ENCODE measurements at places on chromosomes 13 and 19. TPM values are rescaled to one million over a fixed set of nuclear protein-coding genes. Genes with fewer than 3 reads are reported as not detected.

Gene F7
- 3.5 TPM for total RNA-seq

Gene BCL3
- 14.9 TPM for total RNA-seq

Gene PPFIA3
- total RNA-seq: 9.9 TPM

Gene PLIN4
- 0.25 TPM for total RNA-seq

Gene ACTMAP
- 14.2 TPM for total RNA-seq

Gene KRTDAP
- total RNA-seq: 3.3 TPM

DNA sequence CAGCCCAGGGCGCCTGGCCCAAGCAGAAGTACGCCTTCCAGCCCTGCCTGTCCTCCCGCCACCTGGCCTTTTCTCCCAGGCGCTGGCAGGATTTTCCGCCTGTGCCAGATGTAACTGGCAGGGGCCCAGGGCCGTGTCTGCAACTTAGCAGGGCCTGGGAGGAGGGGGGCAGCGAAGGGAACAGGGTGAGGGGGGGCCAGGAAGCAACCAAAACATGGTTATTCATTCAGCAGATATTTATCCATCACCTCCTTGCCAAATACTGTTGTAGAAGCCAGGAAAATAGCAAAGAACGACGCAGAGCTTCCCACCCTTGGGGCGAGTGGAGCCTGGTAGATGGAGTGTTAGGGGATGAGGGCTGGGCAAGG lies 5.6 kb downstream of the TLE6 start:
- DNase-seq: no peak
- H3K4me3 ChIP-seq: peak overlapping the region; percentile 37
- H3K4me1 ChIP-seq: peaks cover 37% of the 10 kb centered on the region
- peaks cover 2% of the 10 kb centered on the region for H3K27me3 ChIP-seq
- H3K27ac ChIP-seq: peak overlapping the region; percentile 86

DNA sequence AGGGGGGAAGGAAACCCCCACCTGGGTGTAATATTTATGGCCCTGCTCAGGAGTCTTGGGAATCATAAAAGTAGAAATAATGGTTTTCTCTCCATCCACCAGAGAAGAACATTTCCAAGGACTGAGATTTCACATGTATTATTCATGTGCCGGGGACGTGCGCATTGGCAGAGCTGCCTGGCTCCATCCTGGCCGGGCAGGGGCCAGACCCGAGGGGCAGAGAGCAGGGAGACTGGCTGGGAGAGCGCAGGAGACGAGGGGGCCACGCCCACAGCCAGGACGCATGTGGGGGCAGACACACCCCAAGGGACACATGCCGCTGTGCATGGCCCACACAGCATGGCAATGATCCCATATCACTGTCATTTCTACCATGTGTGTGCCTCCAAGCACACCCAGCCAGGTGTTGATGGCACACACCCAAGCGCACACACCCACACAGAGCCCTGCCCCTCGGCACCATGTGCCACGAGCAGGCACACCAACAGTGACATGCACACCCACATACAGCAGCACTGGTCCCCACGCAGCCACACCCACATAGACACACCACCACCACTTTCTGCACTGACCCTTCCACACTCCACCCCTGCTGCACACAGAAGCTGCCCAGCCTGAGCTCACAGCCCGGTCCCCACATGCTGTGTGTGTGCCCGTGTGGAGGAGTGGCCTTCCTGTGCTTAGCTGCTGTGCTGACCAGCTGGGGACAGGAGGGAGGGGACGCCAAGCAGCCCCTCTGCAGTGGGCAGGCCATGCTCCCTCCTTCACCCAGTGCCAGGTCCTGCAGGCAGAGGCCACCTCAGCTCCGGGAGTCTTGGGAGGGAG lies 39.3 kb downstream of the CEBPG start:
- DNase-seq: no peak
- H3K4me3 ChIP-seq: no peak overlapping the region
- no peaks in the 10 kb centered on the region for H3K27me3 ChIP-seq
- H3K4me1 ChIP-seq: peaks cover 9% of the 10 kb centered on the region
